ENCODE measurements at places on chromosomes 13 and 19.

- DNase-seq, result no peak
These were observed 17.0 kb downstream of the EFNA2 start for GRCh38 chr19:1302533-1303239.

DNA sequence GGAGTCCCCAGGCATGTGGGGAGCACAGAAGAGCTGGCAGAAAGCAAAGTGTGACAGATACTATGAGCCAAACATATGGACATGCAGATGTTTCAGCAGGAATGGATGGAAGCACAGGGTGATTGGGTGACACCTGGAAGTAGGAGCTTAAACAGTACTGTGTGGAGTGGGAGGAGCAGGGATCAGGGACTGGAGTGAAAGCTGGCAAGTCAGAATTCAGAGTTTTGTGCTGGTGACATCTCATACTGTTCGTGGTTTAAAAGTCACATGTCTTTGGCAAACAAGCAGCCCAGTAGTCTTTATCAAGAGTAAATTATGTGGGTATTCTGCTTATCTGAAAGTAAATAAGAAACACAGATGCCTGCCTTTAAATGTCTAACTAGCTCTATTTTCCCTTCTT lies 408.2 kb downstream of the COG6 start:
- no peak for DNase-seq

GRCh38 chr13:50277127-50277526 lies 261.9 kb downstream of the KCNRG start:
- no peak for DNase-seq

- no peak for DNase-seq
These were observed 69.8 kb downstream of the SIAH3 start for GRCh38 chr13:45781553-45782326.

DNA sequence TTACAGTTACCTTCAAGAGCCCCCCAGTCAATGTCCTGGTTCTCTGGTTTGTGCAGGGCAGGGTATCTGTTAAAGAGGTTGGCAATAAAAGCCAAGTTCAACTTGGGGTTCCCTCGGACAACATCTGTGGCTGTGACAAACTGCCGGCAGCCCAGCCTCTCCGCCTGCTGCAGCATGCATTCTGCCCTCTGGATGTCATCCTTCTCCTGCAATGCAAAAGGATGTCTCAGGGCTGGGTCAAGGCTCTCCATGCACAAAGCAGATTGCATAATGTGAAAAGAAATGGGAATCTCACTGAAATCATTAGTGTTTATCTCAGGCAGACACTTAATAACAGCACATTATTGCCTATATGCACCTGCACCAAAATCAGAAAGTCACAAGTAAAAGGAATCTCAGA lies 35.1 kb downstream of the LCP1 start:
- DNase-seq, result no peak

DNA sequence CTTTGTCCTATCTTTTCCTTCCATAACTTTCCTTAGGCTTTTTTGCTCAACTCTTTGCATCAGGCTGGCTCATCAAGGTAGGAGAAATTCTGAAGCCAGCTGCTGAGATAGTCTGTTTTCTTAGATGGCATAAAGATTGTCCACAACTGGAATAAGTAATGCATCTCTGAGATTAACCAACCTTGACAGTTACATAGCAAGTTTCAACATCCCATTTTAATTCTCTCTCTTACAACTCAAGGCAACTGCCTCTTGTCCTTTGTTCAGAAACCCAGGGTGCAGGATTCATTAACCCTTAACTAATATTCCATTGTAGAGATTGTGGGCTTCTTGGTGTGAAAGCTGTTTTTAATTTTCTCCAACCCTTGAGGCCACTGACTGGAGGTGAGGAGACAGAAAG lies 239.2 kb downstream of the LACC1 start:
- no peak for DNase-seq

- DNase-seq, result no peak
These were observed 1236.8 kb upstream of the SPRY2 start for GRCh38 chr13:81577601-81578195.

DNA sequence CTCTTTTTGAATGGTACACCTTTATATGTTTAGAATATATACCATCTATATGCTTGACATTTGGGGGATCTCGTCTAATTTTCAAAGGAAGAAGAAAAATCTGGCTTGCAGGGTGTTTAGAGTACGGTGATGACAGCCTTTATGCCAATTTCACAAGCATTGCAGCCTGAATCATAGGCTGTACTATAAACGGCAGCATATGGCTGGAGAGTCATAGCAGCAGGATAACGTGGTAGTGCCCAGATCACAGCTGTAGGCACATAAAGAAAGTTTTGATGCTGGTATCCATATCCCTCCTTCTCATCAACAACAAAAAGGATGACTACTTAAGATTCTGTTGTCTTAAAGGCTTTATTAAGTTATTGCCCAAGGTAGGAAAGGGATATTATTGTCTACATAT lies 253.0 kb downstream of the PCDH9 start:
- DNase-seq, result no peak

- no peak for DNase-seq
These were observed 112.8 kb downstream of the DLEU7 start for GRCh38 chr13:50730496-50731351.
